ENCODE measurements at places on chromosomes 4 and X.
A peak's percentile ranks its signal among the peaks of the same experiment; 100 is the strongest.

DNA sequence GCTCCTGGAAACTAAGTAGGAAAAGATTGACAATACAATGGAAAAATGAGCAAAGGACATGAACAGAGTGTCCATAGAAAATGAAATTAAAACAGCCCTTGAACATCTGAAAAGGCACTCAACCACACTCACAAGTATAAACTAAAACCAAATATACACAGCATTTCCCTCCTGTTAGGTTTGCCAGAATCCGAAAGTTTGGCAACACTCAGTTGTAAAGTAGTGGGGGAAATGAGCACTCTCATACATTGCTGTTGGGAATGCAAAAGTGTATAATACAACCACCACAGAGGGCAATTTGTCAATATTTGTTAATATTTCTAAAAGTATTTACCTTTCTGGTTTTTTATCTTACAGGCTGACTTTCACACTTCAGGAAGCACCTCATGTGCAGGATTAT, 84.2 kb upstream of the TMEM164 start:
- no peak for DNase-seq

DNA sequence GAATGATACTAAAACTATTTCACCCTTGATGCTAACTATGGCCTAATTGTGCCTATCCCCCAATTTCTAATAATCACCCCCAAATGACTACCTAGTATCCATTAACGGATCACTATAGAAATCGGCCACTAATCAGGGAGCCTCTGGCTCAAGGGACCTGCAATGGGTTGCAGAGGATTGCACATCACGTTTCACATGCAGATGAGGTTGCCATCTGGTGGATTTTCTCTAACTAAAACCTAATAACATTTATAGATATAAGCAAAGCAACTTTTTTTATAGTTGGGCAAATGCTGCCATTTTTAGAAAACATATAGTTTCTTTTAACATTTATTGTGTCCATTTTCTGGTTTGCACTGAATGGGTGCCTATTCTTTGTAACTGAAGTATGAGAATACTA, 28.3 kb upstream of the ALG13 start:
- DNase-seq = no peak

- DNase-seq = no peak
Measured at GRCh38 chr4:146282657-146283056, 68.3 kb downstream of the REELD1 start.

DNA sequence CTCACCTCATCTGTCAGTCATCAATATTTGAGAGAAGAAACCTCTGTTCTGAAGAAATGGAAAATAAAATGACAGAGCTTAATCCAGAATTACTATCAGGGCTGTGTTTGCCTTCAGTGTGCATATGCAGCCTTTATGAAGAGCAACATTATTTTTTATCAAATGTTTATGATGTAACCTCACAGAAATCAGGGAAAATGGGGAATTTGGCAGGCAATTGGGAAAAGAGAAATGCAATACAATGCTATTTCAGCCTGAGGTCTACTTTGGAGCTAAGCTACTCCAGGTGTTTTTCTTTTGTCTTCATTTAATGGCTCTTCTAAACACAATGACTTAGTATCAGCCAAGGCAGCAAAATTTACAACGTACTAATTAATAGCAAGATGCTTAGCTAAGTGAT, 241.1 kb upstream of the TET2 start:
- DNase-seq = no peak

GRCh38 chrX:31269914-31270313, 198.1 kb upstream of the FTHL17 start:
- no peak for DNase-seq

DNA sequence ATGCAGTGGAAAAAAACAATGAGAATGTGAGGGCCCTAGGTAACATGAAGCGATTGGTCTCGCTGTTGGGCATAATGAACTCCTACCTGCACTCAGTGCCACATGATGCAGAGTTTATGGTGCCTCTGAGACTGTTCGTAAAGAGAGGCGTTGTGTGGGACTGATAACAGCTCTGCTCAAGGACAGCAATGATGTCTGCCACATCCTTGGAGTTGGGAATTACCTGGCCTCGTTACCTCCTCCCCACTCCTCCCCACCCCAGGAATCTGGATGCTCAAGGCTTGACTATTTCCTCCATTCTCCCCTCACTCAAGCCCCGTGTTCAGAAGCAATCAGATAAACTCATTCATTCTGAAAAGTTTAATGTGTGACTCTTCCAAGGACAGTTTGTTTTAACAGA, 148.0 kb upstream of the JADE1 start:
- no peak for DNase-seq

DNA sequence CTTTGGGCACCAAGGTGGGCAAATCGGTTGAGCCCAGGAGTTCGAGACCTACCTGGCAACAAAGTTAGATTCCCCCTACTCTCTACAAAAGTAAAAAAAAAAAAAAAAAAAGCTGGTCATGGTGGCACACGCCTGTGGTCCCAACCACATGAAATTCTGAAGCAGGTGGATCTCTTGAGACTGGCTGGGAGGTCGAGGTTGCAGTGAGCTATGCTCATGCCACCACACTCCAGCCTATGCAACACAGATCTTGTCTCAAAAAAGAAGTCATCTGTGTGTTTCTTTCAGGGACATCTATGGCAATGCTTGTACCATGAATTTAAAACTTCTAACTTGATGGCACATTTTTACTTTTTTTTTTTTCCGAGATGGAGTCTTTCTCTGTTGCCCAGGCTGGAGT, 55.3 kb downstream of the UGT2A2 start:
- no peak for DNase-seq

DNA sequence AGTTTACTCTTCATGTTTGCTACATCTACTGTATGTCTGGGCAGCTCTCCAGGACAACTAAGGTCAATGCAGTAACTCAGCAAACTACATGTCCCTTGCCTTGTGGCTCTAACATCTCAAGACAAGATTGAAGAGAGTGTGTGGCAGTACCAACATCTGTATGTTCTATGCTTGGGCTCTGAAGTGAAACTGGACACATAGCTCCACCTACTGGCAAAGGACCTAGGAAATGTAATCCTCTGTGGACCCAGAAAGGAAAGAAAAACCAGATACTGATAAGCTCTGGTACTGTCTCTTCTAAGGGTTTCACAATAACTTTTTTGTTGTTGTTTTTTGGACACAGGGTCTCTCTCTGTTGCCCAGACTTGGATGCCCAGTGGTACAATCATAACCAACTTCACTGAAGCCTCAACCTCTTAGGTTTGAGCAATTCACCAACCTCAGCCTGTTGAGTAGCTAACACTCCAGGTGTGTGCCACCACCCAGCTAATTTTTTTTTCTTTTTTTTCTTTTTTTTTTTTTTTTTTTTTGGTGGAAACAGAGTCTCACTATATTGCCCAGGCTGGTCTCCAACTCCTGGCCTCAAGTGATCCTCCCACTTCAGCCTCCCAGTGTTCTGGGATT, 64.1 kb downstream of the QDPR start:
- peak; percentile 59 for DNase-seq

DNA sequence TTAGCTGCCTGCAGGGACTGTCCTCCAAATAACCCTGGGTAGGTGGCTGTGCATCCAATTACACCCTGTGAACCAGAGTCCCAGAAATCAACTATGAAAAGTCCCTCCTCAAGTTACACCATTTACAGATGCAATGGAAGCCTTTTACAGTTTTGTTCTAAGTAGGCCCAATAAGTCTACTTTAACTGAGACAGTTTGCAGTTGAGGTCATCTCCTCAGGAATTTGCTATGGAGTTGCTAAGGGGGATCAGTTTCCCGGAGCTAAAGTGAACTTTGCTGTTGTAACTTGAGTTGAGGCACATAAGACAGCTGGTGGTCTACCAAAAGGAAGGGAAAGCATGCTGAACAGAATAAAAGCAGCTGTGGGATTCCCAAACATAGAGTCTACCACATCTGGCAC, 121.6 kb upstream of the STK26 start:
- no peak for DNase-seq

DNA sequence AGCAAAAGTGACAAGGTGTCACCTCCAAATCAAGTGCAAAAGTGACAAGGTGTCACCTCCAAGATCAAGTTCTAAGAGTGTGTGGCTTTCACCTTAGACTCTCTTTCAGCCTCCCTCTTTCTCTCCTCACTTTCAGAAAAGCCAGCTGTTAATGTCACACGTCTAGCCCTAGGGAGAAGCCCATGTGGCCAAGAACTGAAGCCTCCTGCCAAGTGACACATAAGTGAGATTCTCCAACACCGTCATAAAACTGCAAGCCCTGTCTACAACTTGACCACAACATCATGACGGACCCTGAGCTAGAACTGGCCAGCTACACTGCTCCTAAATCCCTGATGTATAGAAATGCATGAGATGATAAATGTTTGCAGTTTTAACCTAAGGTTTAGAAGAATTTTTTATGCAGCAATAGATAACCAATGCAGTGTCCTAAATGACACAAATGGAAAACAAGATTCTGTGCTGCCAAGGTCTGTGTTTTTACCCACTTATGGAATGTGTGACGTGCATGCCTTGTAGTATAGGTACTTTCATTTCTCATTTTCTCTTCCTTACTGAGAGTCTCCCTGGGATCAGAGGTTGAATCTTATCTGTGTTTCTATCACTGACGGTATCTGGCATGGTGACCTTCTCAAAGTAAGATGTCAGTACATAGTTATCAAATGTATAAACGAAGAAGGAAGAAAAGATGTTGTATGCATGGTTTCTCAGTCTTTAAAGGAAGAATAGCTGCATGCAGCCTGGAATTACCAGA, 25.0 kb downstream of the NLGN4X start:
- no peak for DNase-seq

DNA sequence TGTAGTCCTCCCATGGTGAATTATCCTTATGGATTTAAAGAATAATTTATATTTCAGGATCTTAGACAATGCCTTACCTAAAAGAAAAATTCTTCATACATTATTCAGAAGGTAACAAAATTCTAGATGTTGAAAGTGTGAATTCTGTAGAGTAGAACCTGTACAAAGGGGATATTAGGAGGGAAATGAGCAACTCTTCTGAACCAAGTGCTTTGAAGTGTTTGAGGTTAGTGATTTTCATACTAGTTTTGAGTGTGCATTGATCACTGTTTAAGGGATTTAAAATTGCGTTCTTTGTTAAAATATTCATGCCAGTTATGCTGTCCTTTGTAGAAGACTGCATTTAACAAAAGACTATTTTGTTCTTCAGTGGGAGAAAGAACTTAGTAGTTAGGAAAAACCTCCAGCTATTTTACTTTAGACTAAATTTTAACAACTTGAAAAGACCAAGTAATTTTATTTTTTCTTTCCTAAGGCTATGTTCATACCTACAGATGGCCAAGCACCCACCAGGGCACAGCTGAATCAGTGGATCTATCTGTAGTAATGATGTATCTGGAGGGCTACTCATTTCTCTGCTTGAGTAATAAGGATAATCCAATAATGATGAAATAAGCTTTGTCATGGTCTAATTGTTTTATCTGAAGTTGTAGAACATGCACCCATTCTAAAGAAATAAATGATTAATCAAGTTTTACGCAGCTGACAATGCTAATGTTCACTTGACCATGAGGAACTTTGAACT, 134.3 kb upstream of the RPS6KA6 start:
- DNase-seq = no peak

GRCh38 chr4:11878241-11878640, 449.5 kb upstream of the HS3ST1 start:
- no peak for DNase-seq

GRCh38 chrX:2693113-2694002, 2.3 kb downstream of the CD99 start:
- no peak for DNase-seq

DNA sequence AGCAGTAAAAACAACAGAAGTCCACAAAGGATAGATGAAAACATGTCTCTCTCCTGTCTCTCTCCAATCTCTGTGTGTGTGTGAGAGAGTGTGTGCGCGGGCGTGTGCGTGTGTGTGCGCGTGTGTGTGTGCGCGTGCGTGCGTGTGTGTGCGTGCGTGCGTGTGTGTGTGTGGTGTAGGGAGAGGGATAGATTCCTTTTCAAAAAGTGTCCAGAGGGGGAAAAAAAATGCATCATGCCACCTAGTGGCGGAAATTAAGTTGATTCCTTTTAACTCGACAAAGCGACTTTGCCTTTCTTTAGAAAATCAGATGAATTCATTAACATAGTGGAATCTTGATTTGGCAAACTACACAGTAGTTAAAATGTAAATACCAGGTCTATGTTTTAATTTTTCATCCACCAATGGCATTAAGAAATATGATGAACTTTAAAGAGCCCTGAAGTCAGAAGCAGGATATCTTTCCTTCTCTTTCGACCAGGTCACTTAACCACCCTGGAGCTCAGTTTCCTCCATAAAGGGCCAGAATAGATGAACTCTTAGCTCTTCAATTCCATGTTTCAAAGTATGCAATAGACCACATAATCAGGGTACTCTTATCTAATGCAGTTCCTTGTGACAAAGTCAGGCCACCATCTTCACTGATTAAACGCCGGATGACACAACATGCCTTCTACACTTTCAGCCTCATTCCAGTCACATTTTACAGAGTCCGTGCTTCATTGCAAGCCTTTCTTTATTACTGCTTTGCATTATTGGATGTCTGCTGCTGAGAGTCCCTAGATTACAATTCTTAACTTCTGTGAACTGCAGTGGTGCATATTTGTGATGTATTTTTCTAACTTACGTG, 162.8 kb downstream of the FBXO8 start:
- DNase-seq = peak; percentile 65

GRCh38 chrX:50779694-50780093, 34.3 kb downstream of the SHROOM4 start:
- DNase-seq = no peak

DNA sequence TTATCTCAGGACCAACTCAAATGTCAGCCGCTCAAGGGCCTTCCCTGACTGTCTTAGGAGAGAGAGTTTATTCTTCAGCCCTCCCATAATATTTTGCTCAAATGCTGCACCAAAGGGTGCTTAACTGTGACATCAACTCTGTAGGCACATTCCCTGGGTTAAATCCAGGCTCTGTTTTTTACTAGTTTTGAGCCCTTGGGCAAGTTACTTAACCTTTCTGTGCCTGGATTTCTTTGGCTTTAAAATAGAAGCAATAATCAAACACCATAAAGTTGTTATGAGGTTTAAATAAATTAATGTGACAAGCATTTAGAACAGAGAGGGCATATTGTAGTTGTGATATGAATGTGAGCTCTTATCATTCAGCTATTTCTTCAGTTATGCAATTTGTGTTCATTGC, 54.2 kb upstream of the LIMCH1 start:
- no peak for DNase-seq

DNA sequence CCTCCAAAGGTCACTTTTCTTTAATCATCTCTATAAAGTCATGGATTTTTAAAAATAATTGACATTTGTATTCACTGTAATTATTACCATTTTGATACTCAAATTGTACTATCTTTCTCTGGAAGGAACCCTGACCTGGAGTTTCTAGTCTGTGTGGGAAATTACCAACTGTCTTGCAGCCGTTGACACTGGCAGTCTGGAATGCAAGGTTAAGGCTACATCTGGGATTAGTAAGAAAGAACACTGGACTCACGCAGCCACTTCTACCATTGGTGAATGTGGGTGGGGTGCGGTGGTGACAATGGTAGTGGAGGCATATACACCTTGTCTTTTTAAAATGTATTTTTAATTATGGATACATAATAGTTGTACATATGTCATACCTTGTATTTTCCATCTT, 40.9 kb downstream of the EGF start:
- no peak for DNase-seq

All from HCEC 1CT (cell line).